Activated T-cell treated with anti-CD3 and anti-CD28 coated beads, Interleukin-2, amount 50 U/mL, for 48 hours (primary cell): ENCODE measurements at places on chromosomes 11 and 22.

- no peak for DNase-seq
These were observed 433.2 kb downstream of the GUCY1A2 start for GRCh38 chr11:106585061-106585460.

DNA sequence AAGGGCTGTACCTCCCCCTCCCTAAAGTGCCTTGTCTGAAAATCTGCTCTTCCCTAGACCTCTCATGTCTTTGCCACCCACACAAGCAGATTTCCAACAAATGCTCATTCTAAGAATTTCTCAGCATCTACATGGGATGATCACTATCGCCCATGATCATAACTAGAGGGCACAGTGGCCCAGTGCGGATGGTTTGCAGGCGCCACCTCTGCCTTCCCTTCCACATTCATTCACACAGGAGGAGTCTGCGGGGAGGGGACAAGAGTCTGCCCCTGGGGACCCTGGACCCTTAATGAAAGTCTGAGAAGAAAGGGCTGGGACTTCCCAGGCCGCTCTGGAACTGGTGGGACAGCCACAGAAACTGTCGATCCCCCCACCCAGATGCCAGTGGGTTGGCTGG, 28.9 kb downstream of the KCTD17 start:
- DNase-seq, result peak; percentile 72

DNA sequence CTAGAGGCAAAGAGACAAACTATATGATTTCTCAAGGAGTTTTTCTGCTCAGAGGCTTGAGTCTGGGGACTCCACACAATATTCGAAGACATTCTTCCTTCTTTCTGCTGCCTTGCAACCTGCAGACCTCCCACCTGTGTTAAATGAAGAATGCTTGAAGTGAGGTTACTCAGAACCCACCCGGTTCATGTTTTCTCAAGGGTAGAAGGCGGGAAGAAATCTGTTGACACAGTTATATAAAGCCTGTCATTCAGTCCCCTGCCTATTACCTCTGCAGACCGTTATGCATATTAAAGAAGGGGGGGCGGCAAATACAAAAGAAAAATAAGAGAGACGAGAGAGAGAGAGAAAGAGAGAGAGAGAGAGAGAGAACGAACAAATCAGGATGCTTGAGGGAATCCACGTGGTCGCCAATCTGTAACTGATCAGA, 2.2 kb upstream of the KMT2A start:
- DNase-seq, result peak; percentile 24

- no peak for DNase-seq
These were observed 69.4 kb upstream of the IGLL5 start for GRCh38 chr22:22818202-22818538.

- DNase-seq, result no peak
These were observed 23.7 kb downstream of the SLC37A2 start for GRCh38 chr11:125086633-125087296.

DNA sequence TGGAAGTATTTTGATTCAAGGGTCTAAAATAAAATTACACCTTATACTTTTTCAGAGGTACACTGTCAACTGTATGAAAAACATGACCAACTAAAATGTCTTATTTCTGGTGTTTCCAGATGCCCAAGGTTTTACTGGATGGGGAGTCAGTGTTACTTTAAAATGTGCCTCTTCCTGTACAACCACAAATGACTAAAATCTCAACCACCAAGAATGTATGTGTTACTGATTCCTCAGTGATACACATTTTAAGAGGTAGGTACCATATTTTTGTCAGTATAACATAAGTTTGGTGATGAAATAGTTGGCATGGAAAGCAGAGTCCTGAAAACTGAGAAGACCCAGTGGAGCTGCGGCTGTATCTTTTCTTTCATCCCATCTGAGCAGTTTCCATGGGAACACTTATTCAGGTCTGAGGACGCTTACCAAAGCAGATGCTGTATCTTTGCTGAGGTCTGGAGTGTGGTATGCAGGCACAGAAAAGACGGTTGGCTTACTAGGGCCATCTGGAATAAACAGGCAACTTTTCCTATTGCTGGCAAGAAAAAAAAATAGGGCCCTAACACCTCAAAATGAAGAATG, 21.2 kb upstream of the TP53AIP1 start:
- DNase-seq, result no peak

DNA sequence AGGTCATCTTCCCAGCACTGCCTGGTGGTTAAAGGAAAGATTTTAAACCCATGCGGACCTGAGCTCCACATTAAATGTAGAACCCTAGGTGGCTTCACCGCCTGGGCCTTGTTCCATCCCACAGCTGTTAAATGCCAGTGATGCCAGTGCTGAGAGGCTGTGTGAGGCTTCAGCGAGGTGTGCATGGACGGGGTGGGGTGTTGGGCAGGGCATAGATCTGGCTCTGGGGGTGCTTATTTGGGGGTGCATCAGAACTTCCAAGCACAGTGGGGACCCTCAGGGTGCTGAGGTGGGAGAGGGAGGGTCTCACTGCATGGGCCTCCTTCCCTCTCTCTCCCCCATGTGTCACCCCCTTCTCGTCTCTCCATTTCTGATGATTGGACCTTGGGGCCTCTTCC, 90.1 kb upstream of the B3GAT1 start:
- DNase-seq, result no peak

GRCh38 chr22:32574411-32574810, 99.8 kb downstream of the FBXO7 start:
- no peak for DNase-seq

GRCh38 chr22:23183061-23183698, 2.9 kb downstream of the BCR start:
- no peak for DNase-seq

GRCh38 chr11:65773784-65774411, 6.9 kb downstream of the AP5B1 start:
- no peak for DNase-seq

GRCh38 chr22:45511847-45512261, 9.2 kb downstream of the FBLN1 start:
- DNase-seq, result no peak

- no peak for DNase-seq
These were observed 4.6 kb downstream of the FGF19 start for GRCh38 chr11:69699213-69699612.

GRCh38 chr22:35467681-35468434, 67.9 kb downstream of the MCM5 start:
- DNase-seq, result no peak
